ENCODE measurements at places on chromosomes 3 and 15. TPM values are rescaled to one million over a fixed set of nuclear protein-coding genes. Genes with fewer than 3 reads are reported as not detected.

GRCh38 chr3:136789976-136790375 is 28.9 kb upstream of the SLC35G2 start:
- peaks cover 2% of the 10 kb centered on the region for H3K27me3 ChIP-seq
- no peak for DNase-seq
- H3K4me3 ChIP-seq, result no peak overlapping the region
- H3K27ac ChIP-seq, result no peak overlapping the region
- no peaks in the 10 kb centered on the region for H3K36me3 ChIP-seq

- H3K36me3 ChIP-seq, result no peaks in the 10 kb centered on the region
- DNase-seq, result no peak
- H3K27ac ChIP-seq, result no peak overlapping the region
- no peak overlapping the region for H3K4me3 ChIP-seq
Measured at GRCh38 chr3:142613491-142613890, 17.3 kb downstream of the PLS1 start.

DNA sequence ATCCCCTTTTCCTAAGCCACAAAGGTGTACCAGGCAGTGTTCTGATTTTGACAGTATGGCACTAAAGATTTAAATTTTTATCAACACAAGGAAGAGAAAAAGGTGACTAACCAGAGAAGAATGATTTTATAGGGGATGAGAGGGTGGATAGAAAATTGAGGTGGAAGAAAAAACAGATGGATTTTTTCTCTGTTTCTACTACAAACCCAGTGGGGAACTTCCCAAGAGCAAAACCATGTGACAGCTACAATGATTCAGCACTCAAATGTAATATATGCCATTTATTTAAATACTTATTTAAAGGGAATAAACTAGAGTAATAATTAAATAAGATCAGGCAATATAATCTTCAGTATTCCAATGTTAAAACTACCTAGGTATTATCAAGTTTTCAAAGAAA is 11.1 kb downstream of the DCUN1D1 start:
- DNase-seq, result no peak
- H3K27me3 ChIP-seq, result no peaks in the 10 kb centered on the region
- H3K4me1 ChIP-seq, result peaks cover 50% of the 10 kb centered on the region

- no peak for DNase-seq
- no peaks in the 10 kb centered on the region for H3K4me1 ChIP-seq
- H3K4me3 ChIP-seq, result no peak overlapping the region
- peaks cover 17% of the 10 kb centered on the region for H3K27me3 ChIP-seq
- H3K36me3 ChIP-seq, result no peaks in the 10 kb centered on the region
Measured at GRCh38 chr3:143895805-143896204, 47.5 kb upstream of the SLC9A9 start.

GOLGA6B gene
- not detected for total RNA-seq

DNA sequence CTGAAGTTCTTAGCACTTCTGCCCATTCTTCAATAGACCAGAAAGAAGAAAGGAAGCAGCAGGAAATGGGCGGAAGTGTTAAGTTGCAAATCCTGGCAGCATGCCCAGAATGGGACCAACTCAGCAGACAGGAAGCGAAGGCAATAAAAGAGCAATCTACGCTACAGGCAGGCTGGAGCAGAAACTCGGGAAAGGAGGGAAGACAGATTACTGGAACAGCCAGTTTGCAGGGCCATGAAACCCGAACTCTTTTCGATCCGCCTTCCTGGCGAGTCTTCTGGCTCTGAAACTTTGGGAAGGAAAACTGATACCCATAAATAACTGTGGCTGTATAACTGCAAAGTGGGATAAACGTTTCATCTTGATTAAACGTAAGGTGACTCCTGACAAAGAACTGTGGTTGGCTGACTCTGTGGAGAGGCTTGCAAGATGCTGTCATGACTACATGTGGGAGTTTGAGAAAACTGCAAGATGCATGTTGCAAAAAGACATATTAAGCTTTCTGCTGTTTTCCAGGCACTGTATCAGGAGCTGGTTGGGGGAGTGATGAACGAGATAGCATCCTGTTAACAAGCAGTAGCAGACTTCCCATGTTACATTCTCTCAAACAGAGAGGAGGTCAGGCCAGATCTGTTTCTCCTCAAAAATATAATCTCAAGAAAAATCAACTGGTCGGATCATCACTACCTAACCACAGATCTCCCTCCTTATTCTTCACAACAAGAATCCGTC is 67.8 kb downstream of the FMN1 start:
- no peaks in the 10 kb centered on the region for H3K27me3 ChIP-seq
- H3K36me3 ChIP-seq, result peaks cover 3% of the 10 kb centered on the region
- peak; percentile 93 for DNase-seq
- peak overlapping the region; percentile 76 for H3K27ac ChIP-seq
- peaks cover 47% of the 10 kb centered on the region for H3K4me1 ChIP-seq

TRPM1 gene
- not detected for total RNA-seq

DNA sequence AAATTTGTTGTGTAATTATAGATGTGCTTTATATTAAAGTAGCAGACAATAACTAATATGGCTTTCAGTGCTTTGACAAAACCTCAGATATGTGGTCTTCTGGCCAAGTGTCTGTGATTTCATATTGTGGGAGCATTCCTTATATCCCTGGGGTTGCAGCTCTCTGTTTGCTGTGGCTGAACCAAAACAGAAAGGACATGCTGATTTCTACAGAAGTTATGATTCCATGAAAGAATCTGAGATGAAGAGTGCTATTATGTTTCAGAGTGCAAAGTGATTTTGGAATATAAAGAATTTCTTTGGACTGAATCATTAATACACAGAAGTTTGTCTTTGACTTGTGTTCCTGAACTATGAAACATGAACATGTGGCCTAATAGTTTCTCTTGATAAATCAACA is 36.5 kb downstream of the CDV3 start:
- H3K4me3 ChIP-seq, result no peak overlapping the region
- peaks cover 12% of the 10 kb centered on the region for H3K4me1 ChIP-seq
- H3K27me3 ChIP-seq, result no peaks in the 10 kb centered on the region
- peaks cover 28% of the 10 kb centered on the region for H3K36me3 ChIP-seq
- no peak for DNase-seq

CERS3 gene
- not detected for total RNA-seq

PLOD2 gene
- total RNA-seq, result 97.1 TPM

- no peak overlapping the region for H3K27ac ChIP-seq
- no peak overlapping the region for H3K4me3 ChIP-seq
- no peaks in the 10 kb centered on the region for H3K27me3 ChIP-seq
Measured at GRCh38 chr15:41350057-41350717, 17.5 kb downstream of the NUSAP1 start.

LRRN1 gene
- 1.2 TPM for total RNA-seq

POC1A gene
- 5.1 TPM for total RNA-seq

TMPRSS7 gene
- not detected for total RNA-seq

ZPLD1 gene
- not detected for total RNA-seq

DNA sequence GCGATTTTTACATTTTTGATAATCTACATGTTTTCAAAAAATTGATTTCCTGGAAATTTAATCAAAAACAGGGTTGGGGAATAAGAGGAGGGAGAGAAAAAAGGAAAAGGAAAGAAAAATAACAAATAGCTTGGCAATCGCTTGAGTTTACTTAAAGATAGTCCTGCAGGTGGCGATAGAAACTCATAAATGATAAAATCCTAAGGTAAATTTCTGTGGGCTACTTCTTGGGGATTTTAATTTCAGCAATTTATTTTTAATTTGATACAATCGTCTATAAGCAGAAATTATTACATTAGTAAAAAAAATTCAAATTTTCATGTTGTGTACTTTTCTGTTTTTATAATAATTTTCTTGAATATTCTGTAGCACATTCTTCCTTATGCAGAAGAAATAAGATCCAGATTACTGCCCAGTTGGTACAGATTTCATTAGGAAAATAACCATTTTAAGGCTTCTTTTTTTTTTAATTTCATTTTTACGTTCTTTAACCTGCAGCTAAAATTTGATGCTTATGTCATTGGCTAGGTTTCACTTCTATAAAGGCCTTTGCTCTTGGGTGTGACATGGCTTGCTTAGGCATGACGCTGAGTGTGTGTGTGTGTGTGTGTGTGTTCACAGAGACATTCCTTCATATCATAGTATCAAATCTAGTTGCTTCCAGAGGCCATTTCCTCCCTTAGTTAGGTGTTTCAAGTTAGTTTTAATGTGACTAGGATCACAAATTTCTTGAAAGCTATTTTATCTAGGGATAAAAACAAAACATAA is 181.8 kb downstream of the MCTP2 start:
- no peaks in the 10 kb centered on the region for H3K4me1 ChIP-seq
- no peaks in the 10 kb centered on the region for H3K27me3 ChIP-seq
- no peak overlapping the region for H3K4me3 ChIP-seq
- no peaks in the 10 kb centered on the region for H3K36me3 ChIP-seq

- no peak overlapping the region for H3K4me3 ChIP-seq
- H3K4me1 ChIP-seq, result no peaks in the 10 kb centered on the region
- no peaks in the 10 kb centered on the region for H3K27me3 ChIP-seq
- H3K36me3 ChIP-seq, result peaks cover 41% of the 10 kb centered on the region
Measured at GRCh38 chr3:52739730-52740129, 31.0 kb downstream of the NEK4 start.

GRCh38 chr15:41979493-41980266 is 7.3 kb upstream of the EHD4 start:
- peaks cover 20% of the 10 kb centered on the region for H3K27me3 ChIP-seq
- H3K4me1 ChIP-seq, result no peaks in the 10 kb centered on the region
- DNase-seq, result no peak
- H3K4me3 ChIP-seq, result no peak overlapping the region
- H3K36me3 ChIP-seq, result no peaks in the 10 kb centered on the region

DNA sequence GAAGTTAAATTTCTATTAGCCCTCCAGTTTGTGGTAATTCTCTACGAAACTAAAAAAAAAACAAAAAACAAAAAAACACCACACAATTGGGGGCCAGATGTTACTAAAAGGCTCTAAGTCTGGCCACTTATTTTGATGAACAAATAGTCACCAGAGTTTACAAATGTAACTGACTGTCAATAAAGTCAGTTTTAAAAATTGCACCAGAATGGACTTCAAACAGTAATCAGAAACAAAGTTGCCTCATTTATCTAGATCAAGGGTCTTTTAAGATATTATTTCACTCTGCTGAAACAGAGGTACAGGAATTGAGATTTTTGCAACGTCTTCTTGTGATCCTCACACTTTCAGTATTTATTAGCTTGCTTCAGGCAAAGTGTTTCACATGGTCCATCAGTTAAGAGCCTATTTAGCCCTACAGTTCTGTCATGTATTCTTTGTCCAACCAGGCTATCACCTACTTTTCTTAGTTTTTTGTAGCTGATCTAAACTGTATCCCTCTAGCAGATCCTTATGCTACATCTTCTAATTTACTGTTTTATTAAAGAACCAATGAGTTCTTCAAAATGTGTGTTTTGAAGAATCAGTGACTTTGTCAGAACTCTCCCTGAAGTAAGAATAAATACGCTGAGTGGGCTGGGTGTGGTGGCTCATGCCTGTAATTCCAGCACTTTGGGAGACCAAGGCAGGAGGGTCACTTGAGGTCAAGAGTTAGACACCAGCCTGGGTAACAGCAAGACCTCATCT is 74.7 kb downstream of the ANKRD28 start:
- H3K27me3 ChIP-seq, result no peaks in the 10 kb centered on the region
- DNase-seq, result no peak
- peak overlapping the region; percentile 78 for H3K27ac ChIP-seq
- peaks cover 55% of the 10 kb centered on the region for H3K36me3 ChIP-seq

DNA sequence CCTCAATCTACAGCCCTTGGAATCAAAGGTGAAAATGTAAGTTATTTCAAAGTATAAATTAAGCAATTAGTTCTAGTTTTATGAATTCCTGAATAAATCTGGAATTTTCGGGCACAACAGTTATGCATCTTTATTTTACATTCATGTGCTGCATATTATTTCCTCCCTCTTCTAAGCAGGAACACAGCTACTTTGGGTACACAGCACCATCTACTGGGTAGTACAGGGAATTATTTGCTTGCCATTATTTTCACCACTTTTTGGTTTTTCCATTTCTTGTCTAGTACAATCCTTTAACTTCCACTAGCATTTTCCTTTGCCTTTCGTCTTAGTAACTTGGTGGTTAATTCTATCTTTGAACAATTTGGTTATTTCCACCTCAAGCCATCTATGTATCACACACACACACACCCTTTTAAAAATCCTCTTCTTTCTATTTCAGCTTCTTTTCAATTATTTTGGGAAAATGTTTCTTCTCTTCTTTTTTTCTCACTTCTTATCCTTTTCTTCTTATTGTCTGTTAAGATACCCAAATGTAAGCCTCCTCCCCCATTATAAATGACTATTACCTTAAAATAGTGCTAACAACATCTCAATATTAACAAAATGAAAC is 451.0 kb downstream of the MFSD1 start:
- no peak overlapping the region for H3K27ac ChIP-seq
- no peaks in the 10 kb centered on the region for H3K36me3 ChIP-seq
- H3K4me3 ChIP-seq, result no peak overlapping the region
- no peaks in the 10 kb centered on the region for H3K4me1 ChIP-seq
- DNase-seq, result no peak
- peaks cover 19% of the 10 kb centered on the region for H3K27me3 ChIP-seq

CD200R1L gene
- total RNA-seq, result not detected

DNA sequence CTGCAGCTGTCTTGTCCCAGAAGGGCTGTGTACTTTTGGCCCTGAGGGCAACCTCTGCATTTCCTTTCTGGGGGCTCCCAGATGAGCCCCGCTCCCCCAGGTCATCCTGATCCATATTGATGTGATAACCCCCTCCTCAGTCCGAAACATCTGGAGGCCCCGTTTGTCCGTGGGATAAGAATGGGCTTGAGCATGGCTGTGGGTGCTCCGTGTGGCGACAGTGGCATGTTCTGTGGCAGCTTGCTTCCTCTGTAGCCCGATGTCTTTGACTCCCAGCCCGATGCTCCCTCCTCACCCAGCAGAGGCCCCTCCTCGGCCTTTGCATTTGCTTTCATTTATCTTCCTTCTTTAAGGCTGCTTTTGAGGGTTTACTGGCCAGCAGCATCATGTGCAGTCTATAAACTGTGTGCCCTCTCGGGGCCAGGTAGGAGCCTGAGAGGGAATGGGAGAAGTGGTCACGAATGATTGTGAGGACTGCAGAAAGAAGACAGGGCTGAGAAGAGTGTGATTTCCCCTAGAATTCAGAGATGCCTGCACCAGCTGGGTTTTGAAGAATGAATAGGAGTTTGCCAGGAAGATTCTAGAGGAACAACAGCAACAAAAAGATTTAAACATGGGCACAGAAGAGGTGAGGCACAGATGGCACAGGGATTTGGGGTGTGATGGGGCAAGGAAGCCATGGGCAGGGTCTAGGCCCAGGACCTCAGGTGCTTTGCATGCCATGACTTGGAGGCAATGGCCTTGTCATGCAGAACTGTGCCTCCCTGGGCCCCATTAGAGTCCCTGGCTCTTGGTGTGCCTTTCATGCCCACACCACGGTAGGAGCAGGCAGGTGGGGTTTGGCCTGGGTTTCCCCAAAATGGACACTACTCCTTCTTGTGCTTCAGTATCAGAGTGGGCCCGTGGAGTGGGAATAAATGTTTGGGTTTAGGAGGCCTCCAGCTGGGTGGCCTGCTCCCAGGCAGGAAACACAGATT is 34.2 kb downstream of the APBA2 start:
- H3K27me3 ChIP-seq, result no peaks in the 10 kb centered on the region
- H3K27ac ChIP-seq, result no peak overlapping the region
- peaks cover 9% of the 10 kb centered on the region for H3K36me3 ChIP-seq
- no peak overlapping the region for H3K4me3 ChIP-seq

- peaks cover 5% of the 10 kb centered on the region for H3K27me3 ChIP-seq
- no peak overlapping the region for H3K4me3 ChIP-seq
- no peaks in the 10 kb centered on the region for H3K4me1 ChIP-seq
- H3K36me3 ChIP-seq, result no peaks in the 10 kb centered on the region
- no peak for DNase-seq
Measured at GRCh38 chr3:50487181-50487580, 16.3 kb downstream of the CACNA2D2 start.

- no peaks in the 10 kb centered on the region for H3K36me3 ChIP-seq
- H3K27ac ChIP-seq, result no peak overlapping the region
Measured at GRCh38 chr15:100704281-100705055, 102.1 kb downstream of the ASB7 start.
